ENCODE measurements at places on chromosomes 3 and 15. TPM values are rescaled to one million over a fixed set of nuclear protein-coding genes. Genes with fewer than 3 reads are reported as not detected.
A peak's percentile ranks its signal among the peaks of the same experiment; 100 is the strongest.

- no peak for DNase-seq
- no peaks in the 10 kb centered on the region for H3K4me1 ChIP-seq
- no peak overlapping the region for H3K4me3 ChIP-seq
- no peak overlapping the region for H3K27ac ChIP-seq
Measured at GRCh38 chr15:29656636-29657475, 165.4 kb downstream of the TJP1 start.

- H3K27ac ChIP-seq: no peak overlapping the region
- no peaks in the 10 kb centered on the region for H3K27me3 ChIP-seq
- H3K4me1 ChIP-seq: no peaks in the 10 kb centered on the region
- no peak overlapping the region for H3K4me3 ChIP-seq
- DNase-seq: no peak
- no peaks in the 10 kb centered on the region for H3K36me3 ChIP-seq
Measured at GRCh38 chr3:173814809-173815208, 417.3 kb downstream of the NLGN1 start.

The RASGRP1 gene
- 42.7 TPM for total RNA-seq

DNA sequence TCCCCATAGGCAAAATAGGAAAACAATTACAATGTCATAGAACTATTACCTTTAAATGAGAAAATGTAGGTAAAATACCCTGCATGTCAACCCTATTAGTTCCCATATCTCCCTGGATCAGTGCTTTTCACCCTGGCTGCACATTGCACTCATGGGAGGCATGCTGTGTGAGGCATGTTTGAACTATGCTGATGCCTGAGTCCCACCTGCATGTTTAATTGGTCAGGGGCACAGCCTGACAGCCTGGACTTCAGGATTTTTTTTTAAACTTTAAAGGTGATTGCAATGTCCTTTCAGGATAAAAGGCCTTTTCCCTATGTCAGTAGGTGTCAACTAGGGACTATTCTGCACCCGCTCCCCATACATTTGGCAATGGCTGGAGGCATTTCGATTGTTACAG is 136.0 kb upstream of the NR2E3 start:
- no peak for DNase-seq
- peaks cover 15% of the 10 kb centered on the region for H3K4me1 ChIP-seq
- H3K27me3 ChIP-seq: peaks cover 40% of the 10 kb centered on the region
- H3K36me3 ChIP-seq: no peaks in the 10 kb centered on the region
- H3K27ac ChIP-seq: no peak overlapping the region

The KNSTRN gene
- 56.3 TPM for total RNA-seq

- peaks cover 4% of the 10 kb centered on the region for H3K36me3 ChIP-seq
- DNase-seq: no peak
- peaks cover 4% of the 10 kb centered on the region for H3K27me3 ChIP-seq
- peaks cover 20% of the 10 kb centered on the region for H3K4me1 ChIP-seq
- H3K27ac ChIP-seq: peak overlapping the region; percentile 42
- no peak overlapping the region for H3K4me3 ChIP-seq
Measured at GRCh38 chr3:39268549-39268900, 11.3 kb downstream of the CX3CR1 start.
